Brain (organoid and tissue), 16 donors: ENCODE measurements at places on chromosomes 16 and 17.

DNA sequence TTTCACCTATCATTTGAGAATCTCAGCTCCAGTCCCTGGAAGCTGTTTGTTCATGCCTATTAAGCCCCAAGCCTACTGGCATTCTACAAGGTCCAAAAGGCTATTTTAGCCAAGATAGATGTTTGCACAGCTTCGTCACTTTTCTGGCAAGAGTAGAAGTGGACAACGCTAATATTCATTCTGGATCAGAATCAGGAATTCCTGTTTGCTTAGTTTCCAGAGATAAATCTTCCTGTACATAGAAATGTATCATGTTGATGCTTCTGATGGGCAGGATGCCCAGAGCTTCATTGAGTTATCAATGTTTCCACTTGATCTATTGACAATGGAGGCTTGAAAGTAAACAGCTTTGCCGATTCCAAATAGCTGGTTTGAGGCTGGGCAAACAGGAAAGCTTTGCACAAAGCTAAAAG lies 260.7 kb upstream of the CA10 start:
- peak; percentile 64 for DNase-seq

DNA sequence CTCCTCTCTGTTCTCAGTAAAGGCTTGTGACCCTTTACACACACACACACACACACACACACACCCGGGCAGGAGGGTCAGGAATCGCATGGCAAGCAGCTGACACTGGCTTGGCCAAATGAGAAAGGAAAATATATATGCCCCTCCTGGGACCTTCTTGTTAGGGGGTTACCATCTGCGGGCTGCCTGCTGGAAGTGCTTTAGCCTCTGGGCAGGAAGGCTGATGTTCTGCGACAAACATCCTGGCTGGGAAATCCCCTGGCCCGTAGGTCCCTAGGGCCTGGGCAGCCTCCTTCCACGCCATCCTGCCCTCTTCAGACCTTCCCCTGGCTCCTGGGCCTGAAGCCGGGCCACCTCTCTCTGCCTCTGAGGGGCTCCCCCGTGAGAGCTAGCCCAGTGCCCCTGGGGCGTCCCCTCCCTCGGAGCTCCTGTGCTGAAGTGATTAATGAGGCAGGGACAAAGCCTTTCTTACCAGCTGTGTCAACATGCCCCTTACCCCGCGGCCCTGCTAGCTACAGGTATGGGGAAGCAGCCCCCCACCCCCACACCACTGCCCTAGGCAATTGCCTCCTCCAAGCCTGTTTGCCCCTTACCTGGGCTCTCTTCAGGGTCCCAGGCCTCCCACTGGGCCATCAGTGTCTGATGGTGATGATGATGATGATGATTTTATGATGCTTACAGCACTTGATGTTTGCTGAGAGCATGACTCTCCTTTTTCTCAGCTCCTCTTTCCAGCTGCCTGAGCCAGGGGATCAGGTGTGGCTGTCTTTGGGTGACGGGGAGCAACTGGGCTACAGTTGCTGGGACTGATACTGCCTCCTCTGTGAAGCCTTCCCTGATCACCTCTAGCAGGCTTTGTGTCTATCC lies 32.8 kb upstream of the ETV4 start:
- no peak for DNase-seq

GRCh38 chr17:50922721-50923405 lies 56.7 kb upstream of the TOB1 start:
- DNase-seq = no peak

GRCh38 chr17:34622862-34623623 lies 43.7 kb downstream of the TMEM132E start:
- DNase-seq = no peak

- DNase-seq = no peak
These were observed 7.4 kb downstream of the GFAP start for GRCh38 chr17:44907729-44908470.

GRCh38 chr17:82929676-82930042 lies 89.8 kb upstream of the ZNF750 start:
- no peak for DNase-seq

DNA sequence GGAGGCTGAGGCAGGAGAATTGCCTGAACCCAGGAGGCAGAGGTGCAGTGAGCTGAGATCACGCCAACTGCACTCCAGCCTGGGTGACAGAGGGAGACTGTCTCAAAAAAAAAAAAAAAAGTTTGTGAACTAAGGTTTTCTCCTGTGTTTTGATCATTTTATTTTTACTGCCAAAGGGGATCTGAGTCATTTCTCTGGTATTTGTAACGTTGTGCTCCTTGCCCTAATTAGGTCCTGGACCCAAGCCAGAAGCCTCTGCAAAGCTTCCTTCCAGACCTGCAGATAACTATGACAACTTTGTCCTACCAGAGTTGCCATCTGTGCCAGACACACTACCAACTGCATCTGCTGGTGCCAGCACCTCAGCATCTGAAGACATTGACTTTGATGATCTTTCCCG lies 32.1 kb downstream of the IST1 start:
- DNase-seq = no peak

DNA sequence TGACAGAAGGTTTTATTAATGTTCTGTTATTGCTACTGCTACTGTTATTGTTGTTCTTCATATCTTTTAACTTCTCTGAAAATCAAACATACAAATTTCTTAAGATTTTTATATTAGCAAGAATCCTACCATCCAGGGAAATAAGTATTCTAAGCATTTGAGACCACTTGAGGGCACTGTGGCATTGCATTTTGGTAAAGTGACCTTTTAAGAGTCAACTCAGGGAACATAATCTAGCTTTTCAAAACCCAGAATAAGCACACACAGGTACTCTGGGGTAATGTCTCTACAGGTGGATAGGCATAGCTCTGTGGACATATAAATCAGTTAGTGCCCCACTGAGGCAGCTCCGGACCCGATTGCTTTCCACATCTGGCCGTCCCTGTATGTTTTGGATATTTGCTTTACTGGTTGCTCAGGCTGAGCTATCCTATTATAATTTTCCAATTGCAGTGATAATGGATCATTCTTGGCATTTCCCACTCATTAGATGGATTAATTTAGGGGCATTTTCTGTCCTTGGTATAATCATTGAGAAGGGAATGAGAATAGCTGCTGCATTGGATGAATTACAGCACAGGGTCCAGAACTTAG lies 1425.1 kb upstream of the CDH8 start:
- DNase-seq = peak; percentile 93

DNA sequence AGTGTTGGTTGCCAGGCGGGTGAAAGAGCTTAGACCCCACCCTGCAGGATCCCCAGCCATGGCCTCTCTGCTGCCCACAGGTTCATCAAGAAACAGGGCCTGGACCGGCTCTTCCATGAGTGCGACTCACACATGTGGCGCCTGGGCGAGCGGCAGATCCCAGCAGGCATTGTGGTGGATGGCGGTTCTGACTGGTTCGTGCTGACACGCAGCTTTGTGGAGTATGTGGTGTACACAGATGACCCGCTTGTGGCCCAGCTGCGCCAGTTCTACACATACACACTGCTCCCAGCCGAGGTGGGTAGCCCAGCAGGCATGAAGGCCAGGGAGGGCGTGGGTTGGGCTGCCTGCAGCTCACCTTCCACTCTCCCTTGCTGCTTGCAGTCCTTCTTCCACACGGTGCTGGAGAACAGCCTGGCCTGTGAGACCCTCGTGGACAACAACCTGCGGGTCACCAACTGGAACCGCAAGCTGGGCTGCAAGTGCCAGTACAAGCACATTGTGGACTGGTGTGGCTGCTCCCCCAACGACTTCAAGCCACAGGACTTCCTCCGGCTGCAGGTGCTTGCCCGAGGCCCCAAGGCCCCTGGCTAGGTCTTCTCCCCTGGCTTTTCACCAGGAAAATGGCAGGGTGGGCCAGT lies 9.9 kb downstream of the XYLT2 start:
- no peak for DNase-seq

DNA sequence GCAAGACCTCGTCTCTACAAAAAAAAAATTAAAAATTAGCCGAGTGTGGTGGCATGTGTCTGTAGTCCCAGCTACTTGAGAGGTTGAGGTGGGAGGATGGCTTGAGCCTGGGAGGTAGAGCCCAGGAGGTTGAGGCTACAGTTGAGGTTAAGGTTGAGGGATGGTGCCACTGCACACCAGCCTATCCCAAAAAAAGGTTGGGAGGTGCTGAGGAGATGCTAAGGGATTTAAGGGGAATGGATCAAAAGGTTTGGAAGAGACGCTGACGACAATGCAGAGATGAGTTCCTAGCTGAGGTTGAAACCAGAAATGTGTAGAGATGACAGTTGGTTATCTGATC lies 4.7 kb upstream of the NSMCE1 start:
- no peak for DNase-seq

GRCh38 chr16:35185366-35186044 lies 1726.1 kb downstream of the TP53TG3F start:
- no peak for DNase-seq

GRCh38 chr17:54494721-54495715 lies 405.6 kb upstream of the TOM1L1 start:
- DNase-seq = peak; percentile 45

GRCh38 chr16:85395913-85396878 lies 216.9 kb upstream of the GSE1 start:
- peak; percentile 53 for DNase-seq

DNA sequence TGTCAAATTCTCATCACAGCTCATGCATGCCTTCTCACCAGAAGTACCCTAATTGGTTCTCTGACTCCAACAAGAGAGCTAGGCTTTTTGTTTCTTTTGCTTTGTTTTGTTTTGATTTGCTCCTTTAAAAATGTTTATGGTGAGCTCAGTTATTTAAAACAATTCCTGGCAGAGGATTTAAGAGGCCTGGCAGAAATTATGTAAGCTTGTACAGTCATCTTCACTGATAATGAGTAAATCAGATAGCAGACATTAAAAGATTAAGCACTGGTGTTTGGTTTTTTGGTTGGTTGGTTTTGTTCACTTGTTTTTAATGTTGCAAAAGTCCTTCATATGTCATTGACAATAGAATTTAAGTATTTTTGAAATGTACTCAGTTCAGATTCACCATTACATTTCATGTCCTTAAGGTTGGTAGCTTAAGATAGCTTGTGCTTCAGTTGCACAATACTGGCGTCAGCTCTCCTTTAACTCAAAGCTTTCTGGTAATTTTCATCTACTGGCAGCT lies 378.9 kb downstream of the CDH13 start:
- DNase-seq = no peak

DNA sequence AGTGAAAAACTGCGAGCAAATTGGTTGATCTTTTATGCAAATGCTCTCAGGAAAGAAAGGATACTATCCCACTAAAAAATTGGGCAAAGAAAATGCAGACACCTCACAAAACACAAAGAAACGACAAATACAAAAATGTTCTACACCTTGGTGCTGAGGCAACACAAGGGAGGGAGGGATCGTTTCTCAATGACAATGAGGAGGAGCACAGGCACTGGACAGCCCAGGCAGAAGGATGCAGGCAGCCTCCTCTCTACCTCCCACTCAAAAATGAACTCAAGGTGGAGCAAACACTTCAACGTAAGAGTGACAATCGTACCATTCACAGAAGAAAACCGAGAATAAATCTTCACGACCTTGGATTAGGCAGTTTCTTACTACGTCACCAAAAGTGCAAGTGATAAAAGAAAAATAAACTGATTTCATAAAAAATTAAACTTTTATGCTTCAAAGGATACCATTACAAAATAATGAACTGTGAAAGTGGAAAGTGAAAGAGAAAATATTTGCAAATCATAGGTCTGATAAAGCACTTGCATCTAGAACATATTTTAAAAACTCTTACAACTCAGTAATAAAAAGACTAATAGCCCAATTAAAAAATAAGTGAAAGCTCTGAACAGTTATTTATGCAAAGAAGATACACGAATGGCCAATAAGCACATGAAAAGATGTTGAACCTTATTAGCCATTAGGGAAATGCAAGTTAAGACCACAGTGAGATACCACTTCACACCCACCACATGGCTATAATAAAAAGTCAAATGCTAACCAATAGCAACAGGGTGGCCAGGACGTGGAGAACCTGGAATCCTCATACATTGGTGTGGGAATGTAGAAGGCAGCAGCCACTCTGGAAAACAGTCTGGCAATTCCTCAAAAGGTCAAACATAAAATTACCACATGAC lies 80.8 kb upstream of the TRAP1 start:
- no peak for DNase-seq

GRCh38 chr16:89040391-89040790 lies 53.3 kb upstream of the ACSF3 start:
- no peak for DNase-seq
